ENCODE measurements at places on chromosomes 7 and 10. TPM values are rescaled to one million over a fixed set of nuclear protein-coding genes. Genes with fewer than 3 reads are reported as not detected.

APBB1IP gene
- not detected for total RNA-seq

CHRM2 gene
- 3.9 TPM for total RNA-seq

EFCAB10 gene
- total RNA-seq = not detected

PIP gene
- not detected for total RNA-seq

SPDYE9 gene
- not detected for total RNA-seq

ZNF775 gene
- 7.4 TPM for total RNA-seq

DPYSL4 gene
- 5.9 TPM for total RNA-seq

AMZ1 gene
- not detected for total RNA-seq

CCDC3 gene
- 0.45 TPM for total RNA-seq

ERVW-1 gene
- not detected for total RNA-seq

CRYGN gene
- total RNA-seq = not detected

CALHM2 gene
- 19.0 TPM for total RNA-seq

SLC18A3 gene
- not detected for total RNA-seq

ACTL6B gene
- not detected for total RNA-seq

GJD4 gene
- not detected for total RNA-seq

FFAR4 gene
- not detected for total RNA-seq

AEBP1 gene
- total RNA-seq = 31.1 TPM

PKD2L1 gene
- not detected for total RNA-seq

SERPINE1 gene
- total RNA-seq = 1,155 TPM

CLDN3 gene
- not detected for total RNA-seq

LRMDA gene
- total RNA-seq = 0.45 TPM

SKIDA1 gene
- 2.7 TPM for total RNA-seq

PNLIPRP1 gene
- not detected for total RNA-seq

SPDYE2B gene
- not detected for total RNA-seq

EMX2 gene
- not detected for total RNA-seq

GRID2IP gene
- 0.15 TPM for total RNA-seq

KCND2 gene
- 0.17 TPM for total RNA-seq

INTS15 gene
- 23.3 TPM for total RNA-seq

ASB15 gene
- total RNA-seq = not detected

TWIST1 gene
- 29.6 TPM for total RNA-seq

CPN1 gene
- total RNA-seq = not detected

ADRA2A gene
- not detected for total RNA-seq

NXPH1 gene
- not detected for total RNA-seq

UCN3 gene
- not detected for total RNA-seq

NKX2-3 gene
- not detected for total RNA-seq

MEST gene
- 82.5 TPM for total RNA-seq

TRIM74 gene
- under 0.01 TPM for total RNA-seq

ABI1 gene
- total RNA-seq = 31.7 TPM

TEX36 gene
- not detected for total RNA-seq

ITGA8 gene
- not detected for total RNA-seq

MPP7 gene
- 0.84 TPM for total RNA-seq

POLR3A gene
- total RNA-seq = 15.8 TPM

CUBN gene
- 0.89 TPM for total RNA-seq

NPFFR1 gene
- not detected for total RNA-seq

ABCB4 gene
- 0.17 TPM for total RNA-seq

SFRP4 gene
- not detected for total RNA-seq

GSTO2 gene
- 7.6 TPM for total RNA-seq

MKI67 gene
- total RNA-seq = 35.1 TPM

DMTF1 gene
- total RNA-seq = 16.3 TPM

MAD1L1 gene
- total RNA-seq = 51.6 TPM

ADRB1 gene
- total RNA-seq = 0.17 TPM

VWDE gene
- 0.17 TPM for total RNA-seq

GIMAP6 gene
- not detected for total RNA-seq

GIMAP2 gene
- 0.15 TPM for total RNA-seq

C10orf120 gene
- not detected for total RNA-seq

SPDYE6 gene
- total RNA-seq = not detected

FZD1 gene
- 10.3 TPM for total RNA-seq

Measured in bronchus fibroblast of lung (primary cell).